ENCODE measurements at places on chromosomes 7 and 10. TPM values are rescaled to one million over a fixed set of nuclear protein-coding genes. Genes with fewer than 3 reads are reported as not detected.
A peak's percentile ranks its signal among the peaks of the same experiment; 100 is the strongest.

The LRRD1 gene
- 0.18 TPM for total RNA-seq

The ZNF33A gene
- 31.4 TPM for total RNA-seq

The ADCY1 gene
- total RNA-seq = 2.4 TPM

The KLLN gene
- 0.49 TPM for total RNA-seq

The ZNF92 gene
- 13.7 TPM for total RNA-seq

The TMEM270 gene
- total RNA-seq = not detected

The FAM25G gene
- not detected for total RNA-seq

The EBLN1 gene
- total RNA-seq = not detected

The C10orf105 gene
- 0.14 TPM for total RNA-seq

GRCh38 chr7:100539436-100540006, 518 bp downstream of the AGFG2 start:
- H3K27me3 ChIP-seq = no peaks in the 10 kb centered on the region
- H3K36me3 ChIP-seq = no peaks in the 10 kb centered on the region
- peak overlapping the region; percentile 95 for H3K27ac ChIP-seq
- H3K4me1 ChIP-seq = peaks cover 51% of the 10 kb centered on the region
- H3K4me3 ChIP-seq = peak overlapping the region; percentile 96

DNA sequence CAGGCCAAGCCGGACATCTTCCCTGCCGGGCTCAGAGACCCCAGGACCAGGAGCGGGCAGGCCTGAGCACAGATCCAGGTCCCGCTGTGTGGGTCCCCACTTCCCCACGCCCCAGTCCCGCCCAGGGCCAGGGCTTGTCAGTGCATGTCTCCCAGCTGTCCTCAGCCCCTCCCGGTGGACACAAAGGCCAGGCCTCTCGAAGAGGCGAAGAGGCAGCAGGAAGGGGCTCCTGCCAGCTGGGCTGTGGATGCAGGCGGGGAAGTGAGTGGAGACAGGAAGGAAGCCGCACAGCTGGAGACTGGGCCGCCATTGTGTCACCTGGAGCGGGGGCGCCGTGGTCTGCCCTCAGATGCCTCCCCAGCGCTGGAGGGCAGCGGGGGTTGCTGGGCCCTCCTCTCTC, 4.8 kb downstream of the GRIFIN start:
- H3K27ac ChIP-seq = no peak overlapping the region
- H3K4me3 ChIP-seq = no peak overlapping the region
- peaks cover 4% of the 10 kb centered on the region for H3K27me3 ChIP-seq

GRCh38 chr10:72331575-72332422, 22.9 kb downstream of the DNAJB12 start:
- H3K4me3 ChIP-seq = no peak overlapping the region
- H3K27ac ChIP-seq = peak overlapping the region; percentile 100
- no peaks in the 10 kb centered on the region for H3K27me3 ChIP-seq
- H3K36me3 ChIP-seq = no peaks in the 10 kb centered on the region
- DNase-seq = peak; percentile 94

DNA sequence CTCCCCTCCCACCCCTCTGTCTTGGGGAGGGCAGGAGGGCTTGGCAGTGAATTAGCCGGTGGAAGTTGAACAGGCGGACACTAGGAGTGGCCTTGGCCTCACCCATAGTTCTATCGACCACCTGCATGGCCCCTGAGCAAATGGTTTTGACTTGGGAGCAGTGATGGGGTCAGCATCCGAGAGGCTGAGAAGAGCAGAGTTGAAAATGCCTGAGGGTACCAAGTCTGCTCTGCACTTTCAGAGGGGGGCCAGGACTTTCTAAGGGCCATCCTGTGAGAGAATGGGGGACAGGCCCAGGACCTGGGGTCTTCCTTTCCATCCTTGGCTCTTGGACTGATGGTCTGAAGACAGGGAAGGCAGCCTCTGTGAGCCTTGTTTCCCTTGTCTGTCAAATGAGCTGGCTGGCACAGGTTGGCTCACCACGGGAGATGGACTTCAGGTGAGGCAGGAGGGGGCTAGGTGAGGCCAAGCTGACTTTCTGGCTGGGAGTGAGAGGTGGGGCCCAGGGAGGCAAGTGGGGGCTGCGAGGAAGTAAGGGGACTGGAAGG, 29.4 kb downstream of the CDH23 start:
- no peaks in the 10 kb centered on the region for H3K36me3 ChIP-seq
- no peaks in the 10 kb centered on the region for H3K27me3 ChIP-seq
- no peak overlapping the region for H3K27ac ChIP-seq
- no peaks in the 10 kb centered on the region for H3K4me1 ChIP-seq

- H3K27me3 ChIP-seq = peaks cover 28% of the 10 kb centered on the region
- no peak overlapping the region for H3K4me3 ChIP-seq
- peak; percentile 8 for DNase-seq
- peaks cover 13% of the 10 kb centered on the region for H3K4me1 ChIP-seq
- no peak overlapping the region for H3K27ac ChIP-seq
Observed at GRCh38 chr10:25175527-25176420, 973 bp downstream of the GPR158 start.

DNA sequence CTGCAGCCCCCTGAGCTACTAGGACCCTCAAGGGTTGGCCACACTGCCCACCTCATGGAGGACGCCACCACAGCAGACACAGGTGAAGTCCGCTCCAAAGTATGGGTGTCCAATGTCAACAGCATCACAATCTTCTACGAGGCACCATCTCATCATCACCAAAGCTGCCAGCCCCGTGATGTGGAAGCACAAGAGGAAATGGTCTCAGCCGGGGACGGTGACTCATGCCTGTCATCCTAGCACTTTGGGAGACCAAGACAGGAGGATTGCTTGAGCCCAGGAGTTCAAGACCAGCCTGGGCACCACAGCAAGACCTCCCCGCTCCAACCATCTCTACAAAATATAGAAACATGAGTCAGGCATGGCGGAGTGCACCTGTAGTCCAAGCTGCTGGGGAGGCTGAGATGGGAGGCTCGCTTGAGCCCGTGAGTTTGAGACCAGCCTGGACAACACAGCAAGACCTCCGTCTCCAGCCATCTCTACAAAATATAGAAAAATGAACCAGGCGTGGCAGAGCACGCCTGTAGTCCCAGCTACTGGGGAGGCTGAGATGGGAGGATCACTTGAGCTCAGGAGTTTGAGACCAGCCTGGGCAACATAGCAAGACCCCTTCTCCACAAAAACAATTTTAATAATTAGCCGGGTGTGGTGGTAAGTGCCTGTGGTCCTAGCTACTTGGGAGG, 48.8 kb upstream of the MYL10 start:
- no peak overlapping the region for H3K4me3 ChIP-seq
- no peaks in the 10 kb centered on the region for H3K36me3 ChIP-seq
- H3K4me1 ChIP-seq = peaks cover 16% of the 10 kb centered on the region
- no peak overlapping the region for H3K27ac ChIP-seq

- no peaks in the 10 kb centered on the region for H3K4me1 ChIP-seq
- no peak overlapping the region for H3K4me3 ChIP-seq
- H3K27ac ChIP-seq = no peak overlapping the region
- no peaks in the 10 kb centered on the region for H3K36me3 ChIP-seq
- DNase-seq = no peak
Observed at GRCh38 chr7:85521108-85521694, 334.3 kb upstream of the SEMA3D start.

- peaks cover 32% of the 10 kb centered on the region for H3K4me1 ChIP-seq
- H3K4me3 ChIP-seq = no peak overlapping the region
- no peak overlapping the region for H3K27ac ChIP-seq
- H3K36me3 ChIP-seq = peaks cover 21% of the 10 kb centered on the region
- no peak for DNase-seq
Observed at GRCh38 chr7:47318395-47319182, 263.3 kb downstream of the TNS3 start.

DNA sequence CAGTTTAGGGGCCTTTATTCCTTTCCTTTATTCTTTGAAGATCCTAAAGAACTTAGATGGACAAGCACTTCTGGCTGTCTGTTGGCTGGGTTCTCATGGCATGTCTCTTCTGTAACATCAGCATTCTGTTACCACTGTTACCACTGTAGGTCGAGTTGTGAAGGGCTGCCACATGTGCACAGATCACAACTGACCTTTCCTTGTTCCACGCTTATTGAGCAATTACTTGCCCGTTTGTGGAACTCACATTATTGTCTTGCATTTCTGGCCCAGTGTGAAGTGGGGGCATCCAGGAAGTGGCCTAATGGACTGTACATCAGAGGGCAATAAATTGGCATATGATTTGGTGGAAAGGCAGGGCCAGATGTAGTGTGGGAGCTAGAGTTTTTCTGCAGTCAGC, 23.7 kb downstream of the GBF1 start:
- H3K4me3 ChIP-seq = no peak overlapping the region
- H3K27me3 ChIP-seq = no peaks in the 10 kb centered on the region
- no peaks in the 10 kb centered on the region for H3K36me3 ChIP-seq
- DNase-seq = no peak
- peaks cover 20% of the 10 kb centered on the region for H3K4me1 ChIP-seq
- no peak overlapping the region for H3K27ac ChIP-seq

- H3K27me3 ChIP-seq = no peaks in the 10 kb centered on the region
- H3K36me3 ChIP-seq = no peaks in the 10 kb centered on the region
- no peak overlapping the region for H3K4me3 ChIP-seq
- DNase-seq = no peak
Observed at GRCh38 chr7:1741751-1742554, 71.9 kb downstream of the ELFN1 start.

DNA sequence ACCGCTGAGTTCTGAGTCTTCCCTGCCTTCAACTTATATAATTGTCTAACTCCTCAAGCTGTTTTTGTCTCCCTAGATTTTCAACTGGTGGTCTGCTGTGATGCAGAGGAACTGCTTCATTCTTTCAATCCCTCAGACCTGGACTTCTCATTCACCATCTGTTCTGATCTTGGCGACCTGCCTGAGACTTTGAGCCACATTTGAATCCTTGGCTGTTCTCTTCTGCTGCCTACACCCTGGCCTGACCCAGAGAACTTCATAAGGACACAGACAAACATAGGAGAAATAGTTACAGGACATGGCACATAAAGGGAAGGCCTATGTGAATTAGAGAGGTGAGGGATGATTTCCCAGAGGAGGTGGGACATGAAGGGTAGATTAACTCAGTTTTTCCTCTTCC, 326.7 kb downstream of the PTEN start:
- H3K4me3 ChIP-seq = no peak overlapping the region
- H3K4me1 ChIP-seq = no peaks in the 10 kb centered on the region
- no peak for DNase-seq
- H3K27ac ChIP-seq = no peak overlapping the region
- no peaks in the 10 kb centered on the region for H3K27me3 ChIP-seq
- H3K36me3 ChIP-seq = no peaks in the 10 kb centered on the region

GRCh38 chr7:100607111-100607510, 4.9 kb downstream of the PCOLCE start:
- H3K4me1 ChIP-seq = peaks cover 14% of the 10 kb centered on the region
- no peak overlapping the region for H3K27ac ChIP-seq
- H3K27me3 ChIP-seq = no peaks in the 10 kb centered on the region
- no peaks in the 10 kb centered on the region for H3K36me3 ChIP-seq

- H3K4me1 ChIP-seq = peaks cover 17% of the 10 kb centered on the region
- no peaks in the 10 kb centered on the region for H3K36me3 ChIP-seq
- H3K27ac ChIP-seq = no peak overlapping the region
- DNase-seq = no peak
- no peak overlapping the region for H3K4me3 ChIP-seq
- H3K27me3 ChIP-seq = no peaks in the 10 kb centered on the region
Observed at GRCh38 chr10:21359202-21359601, 166.3 kb downstream of the SKIDA1 start.

All from adrenal gland (tissue), 19 donors.